ENCODE measurements at places on chromosomes 12 and 14.

GRCh38 chr12:87848248-87848868 lies 180.8 kb downstream of the C12orf50 start:
- DNase-seq, result peak; percentile 31

DNA sequence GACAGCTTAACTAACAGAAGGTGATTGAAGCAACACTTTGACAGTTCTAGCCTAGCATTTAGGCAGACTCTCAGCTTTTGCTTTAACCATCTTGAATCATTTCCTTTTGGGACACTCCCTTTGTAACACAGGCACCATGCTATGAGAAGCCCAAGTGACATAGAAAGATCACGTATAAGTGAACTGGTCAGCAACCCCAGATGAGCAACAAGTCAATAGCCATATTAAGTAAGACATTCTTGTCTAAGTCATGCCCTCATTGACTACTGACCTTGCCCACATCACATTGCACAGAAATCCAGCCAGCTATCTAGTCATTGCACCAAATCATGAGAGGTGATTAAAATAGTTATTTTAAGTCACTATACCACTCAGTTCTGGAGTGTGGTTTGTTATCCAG lies 476.8 kb downstream of the TRHDE start:
- DNase-seq, result no peak

DNA sequence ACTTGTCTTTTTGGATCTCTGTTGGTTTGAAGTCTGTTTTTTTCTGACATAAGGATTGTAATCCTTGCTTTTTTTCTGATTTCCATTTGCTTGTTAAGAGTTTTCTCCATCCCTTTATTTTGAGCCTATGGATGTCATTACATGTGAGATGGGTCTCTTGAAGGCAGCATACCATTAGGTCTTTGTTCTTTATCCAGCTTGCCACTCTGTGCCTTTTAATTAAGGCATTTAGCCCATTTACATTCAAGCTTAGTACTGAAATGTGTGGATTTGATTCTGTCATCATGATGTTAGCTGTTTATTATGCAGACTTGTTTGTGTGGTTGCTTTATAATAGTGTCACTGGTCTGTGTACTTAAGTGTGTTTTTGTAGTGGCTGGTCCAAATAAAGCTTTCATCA lies 100.0 kb downstream of the CCDC91 start:
- no peak for DNase-seq

DNA sequence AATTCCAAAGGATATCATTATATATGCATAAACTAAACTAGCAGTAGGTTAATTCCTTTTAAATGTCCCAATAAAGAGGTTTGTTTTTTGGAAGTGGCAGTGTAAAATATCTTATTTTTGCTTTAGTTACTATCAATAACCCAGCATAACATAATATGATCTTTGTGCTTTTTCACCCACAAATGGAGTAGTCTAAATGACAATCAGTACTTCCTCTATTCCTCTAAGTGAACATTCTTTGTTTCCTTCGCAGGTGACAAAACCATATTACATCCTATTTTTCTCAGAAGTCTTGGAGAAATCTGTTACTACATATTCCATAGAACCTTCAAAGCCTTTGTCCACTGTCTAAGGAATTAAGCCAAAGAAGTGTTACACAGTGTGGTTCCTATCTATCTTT lies 62.5 kb downstream of the MED13L start:
- no peak for DNase-seq

DNA sequence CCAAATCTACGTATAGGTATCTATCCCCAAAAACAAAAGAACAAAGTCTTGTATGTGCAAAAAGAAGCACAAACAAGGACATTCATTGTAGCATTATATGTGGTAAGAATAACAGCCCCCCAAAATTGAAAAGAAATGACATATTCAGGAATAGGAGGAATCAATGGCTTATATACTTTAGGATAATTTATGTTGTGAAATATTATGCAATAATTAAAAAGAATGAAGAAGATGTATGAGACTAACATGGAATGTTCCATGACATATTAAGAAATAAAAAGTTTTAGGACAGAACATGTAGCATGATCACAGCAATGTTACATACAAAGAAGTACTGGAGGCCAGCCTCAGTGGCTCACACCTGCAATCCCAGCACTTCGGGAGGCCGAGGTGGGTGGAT lies 9.1 kb downstream of the SMCO2 start:
- DNase-seq, result no peak

GRCh38 chr12:43107026-43107775 lies 444.8 kb downstream of the ADAMTS20 start:
- no peak for DNase-seq

DNA sequence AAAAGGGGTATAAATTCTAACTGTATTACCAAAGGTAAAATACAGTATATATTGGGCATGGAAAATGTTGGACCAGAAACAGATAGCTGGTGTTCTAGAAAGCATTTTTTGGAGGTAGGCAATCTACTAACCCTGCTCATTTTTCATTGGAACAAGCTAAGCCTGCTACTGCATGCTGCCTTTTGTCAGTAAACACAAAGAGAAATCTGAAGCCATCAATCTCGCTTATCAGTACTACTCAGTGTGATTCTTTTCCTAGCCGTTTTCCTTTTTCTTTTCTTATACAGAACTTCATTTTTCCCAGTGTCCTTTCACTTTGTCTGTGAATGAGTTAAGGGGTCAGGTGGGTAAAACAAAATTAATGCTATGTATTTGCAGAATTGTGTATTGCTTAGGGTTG lies 312.3 kb downstream of the NPAS3 start:
- DNase-seq, result no peak

DNA sequence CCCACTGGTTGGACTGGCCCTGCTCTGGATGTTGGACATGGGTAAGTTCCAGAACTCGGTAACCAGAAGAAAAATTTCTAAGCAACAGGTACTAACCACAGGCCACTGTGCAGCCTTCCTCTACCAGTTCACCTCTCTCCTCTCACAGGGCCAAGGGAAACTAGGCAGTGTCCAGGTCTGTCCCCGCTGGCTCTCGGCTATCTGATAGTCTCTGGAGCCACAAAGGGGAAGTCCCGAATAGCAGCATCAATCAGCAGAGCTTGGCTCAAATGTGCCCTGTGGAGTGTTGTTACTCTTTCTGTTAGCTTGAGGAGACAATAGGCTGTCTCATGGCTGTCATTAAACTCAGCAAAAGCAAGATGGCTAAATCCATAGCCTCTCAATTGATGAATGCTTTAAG lies 73.2 kb downstream of the TSPAN11 start:
- DNase-seq, result no peak

- no peak for DNase-seq
Observed at GRCh38 chr14:23436327-23437132, 1.1 kb upstream of the MYH7 start.

DNA sequence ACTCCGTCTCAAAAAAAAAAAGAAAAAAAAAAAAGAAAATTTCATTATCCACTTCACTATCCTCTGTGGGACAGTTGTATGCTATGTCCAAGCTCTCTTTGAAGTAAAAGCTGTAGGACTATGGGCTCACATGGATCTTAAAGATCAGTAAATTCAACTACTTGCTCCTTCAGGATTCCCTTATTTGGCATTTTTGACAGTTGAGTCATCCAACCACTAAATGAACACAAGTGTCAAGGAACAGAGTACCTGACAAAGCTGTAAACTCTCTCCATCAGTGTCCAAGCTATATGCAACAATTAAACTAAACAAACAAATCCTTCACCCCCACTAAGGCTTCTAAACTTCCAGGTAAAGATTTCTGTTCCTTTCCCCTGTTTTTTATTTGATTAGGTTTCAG lies 177.0 kb downstream of the CEP128 start:
- no peak for DNase-seq

DNA sequence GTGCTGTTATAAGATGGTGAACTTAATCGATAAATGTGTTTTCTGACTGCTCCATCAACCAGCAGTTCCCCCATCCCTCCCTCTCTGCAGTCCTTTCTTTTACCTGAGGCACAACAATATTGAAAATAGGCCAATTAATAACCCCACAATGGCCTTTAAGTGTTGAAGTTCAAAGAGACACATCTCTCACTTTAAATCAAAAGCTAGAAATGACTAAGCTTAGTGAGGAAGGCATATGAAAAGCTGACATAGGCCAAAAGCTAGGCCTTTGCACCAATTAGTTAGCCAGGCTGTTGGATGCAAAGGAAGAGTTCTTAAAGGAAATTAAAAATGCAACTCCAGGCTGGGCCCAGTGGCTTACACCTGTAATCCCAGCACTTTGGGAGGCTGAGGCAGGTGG lies 43.7 kb downstream of the SAV1 start:
- no peak for DNase-seq

DNA sequence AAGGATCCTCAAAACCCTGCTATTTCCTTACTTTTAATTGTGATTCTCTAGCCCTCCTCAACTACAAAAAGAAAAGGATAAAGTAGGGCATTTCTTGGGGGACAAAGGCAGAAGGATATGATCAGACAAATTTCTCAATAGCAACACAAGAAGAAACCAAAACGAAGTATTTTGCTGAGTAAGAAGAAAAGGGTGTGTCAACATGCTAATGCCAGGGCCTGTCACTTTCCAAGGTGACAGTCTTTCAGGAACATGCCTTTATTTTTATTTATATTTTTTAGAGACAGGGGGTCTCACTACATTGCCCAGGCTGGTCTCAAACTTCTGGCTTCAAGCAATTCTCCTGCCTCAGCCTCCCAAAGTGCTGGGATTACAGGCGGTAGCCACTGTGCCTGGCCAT lies 39.8 kb downstream of the CBX5 start:
- no peak for DNase-seq

DNA sequence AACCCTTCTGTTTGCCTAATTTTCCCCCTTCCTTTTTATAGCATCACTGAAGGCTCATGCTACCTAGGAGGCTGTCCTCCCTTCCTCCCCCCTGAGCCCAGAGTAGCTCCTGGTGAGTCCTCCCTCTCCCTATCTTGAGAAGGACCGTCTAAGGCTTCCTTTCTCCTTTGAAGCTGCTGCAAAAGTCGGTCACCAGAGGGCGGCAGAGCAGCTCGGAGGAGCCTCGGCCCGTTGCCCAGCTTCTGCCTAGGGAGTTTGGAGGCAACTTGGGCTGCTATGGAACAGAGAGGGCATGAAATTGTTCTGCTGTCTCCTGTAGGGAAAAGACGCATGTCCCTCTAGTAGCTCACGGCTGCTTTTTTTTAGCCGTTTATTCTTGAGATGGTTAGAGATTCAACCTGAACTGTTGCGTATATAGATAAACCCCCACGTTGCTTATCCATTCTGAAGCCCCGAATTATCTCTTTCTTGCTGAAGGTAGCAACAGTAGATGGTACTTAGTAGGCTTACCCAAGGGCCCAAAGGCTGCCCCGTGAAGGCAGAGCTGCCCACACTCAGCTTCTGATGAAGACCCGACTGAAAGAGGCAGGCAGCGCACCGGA lies 5.7 kb downstream of the WNT5B start:
- DNase-seq, result peak; percentile 88

DNA sequence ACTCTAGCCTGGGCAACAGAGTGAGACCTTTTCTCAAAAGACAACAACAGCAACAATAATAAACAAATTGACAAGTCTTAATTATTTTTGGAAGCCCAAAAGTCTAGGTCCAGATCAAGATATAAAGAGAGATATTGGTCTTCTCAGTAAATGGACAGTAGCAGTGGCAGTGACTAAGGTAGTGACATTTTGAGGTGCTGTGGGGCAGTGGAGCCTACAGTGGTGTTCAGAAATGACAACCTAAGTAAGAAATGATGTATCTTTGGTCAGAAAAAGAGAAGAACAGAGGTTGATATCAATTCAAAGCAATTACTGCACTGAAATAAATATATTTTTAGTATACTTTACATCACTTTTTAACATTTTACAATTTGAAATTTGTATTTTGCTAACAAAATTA lies 20.7 kb downstream of the METTL25 start:
- DNase-seq, result no peak

GRCh38 chr12:127358888-127359287 lies 908.1 kb upstream of the TMEM132C start:
- DNase-seq, result no peak

- no peak for DNase-seq
Observed at GRCh38 chr12:48996794-48997718, 2.1 kb downstream of the DDN start.

DNA sequence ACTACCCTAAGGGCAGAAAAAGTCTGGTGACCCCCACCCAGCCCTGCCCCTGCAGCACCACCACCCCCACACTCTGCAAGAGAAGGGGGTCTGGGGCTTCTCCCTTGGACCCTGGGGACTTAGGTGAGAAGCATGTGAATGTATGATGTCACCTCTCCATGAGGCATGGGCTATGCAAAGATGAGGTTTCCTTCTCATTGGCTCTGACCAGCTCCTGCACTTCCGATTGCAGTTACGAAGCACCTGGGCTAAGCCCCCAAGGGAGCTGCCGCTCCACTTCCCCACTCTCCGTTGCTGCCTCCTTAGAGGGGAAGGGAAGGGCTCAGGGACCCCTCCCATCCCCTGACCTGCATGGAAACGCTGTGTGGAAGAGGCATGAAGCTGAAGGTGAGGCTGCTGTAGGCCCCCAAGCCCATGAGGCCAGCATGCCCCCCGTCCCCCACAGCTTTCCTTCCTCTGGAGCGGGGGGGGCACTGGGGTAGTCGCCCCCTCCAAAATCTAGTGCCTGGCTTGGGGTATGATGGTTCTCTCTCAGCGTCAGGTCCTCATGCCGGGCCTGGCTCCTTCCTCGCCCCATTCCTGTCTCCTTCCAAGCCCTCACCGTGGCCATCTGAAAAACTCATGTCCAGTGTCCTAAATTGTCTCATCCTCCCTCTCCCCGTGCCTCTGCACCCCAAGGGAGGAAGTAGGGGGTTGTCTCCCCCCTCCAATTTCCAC lies 5.5 kb upstream of the DDX23 start:
- DNase-seq, result no peak

DNA sequence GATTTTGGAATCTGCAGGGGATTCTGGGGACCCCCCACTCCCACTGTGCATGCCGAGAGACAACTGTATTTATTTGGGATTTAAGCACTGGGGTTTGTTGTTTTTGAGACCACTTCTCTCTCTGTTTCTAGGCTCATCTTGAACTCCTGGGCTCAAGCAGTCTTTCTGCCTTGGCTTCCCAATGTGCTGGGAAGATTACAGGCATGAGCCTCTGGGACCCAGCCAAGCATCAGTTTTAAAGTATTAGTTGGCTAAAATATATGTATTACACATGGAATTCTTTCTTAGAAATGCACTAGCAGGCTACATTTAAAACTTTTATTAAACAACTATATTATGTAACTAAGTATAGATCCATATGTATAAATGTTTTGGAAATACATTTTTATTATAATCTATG lies 78.3 kb downstream of the AEBP2 start:
- DNase-seq, result no peak
